ENCODE measurements at places on chromosomes 16 and 17. TPM values are rescaled to one million over a fixed set of nuclear protein-coding genes. Genes with fewer than 3 reads are reported as not detected.

GRCh38 chr17:945672-946071 lies 33.9 kb downstream of the NXN start:
- DNase-seq, result no peak
- no peak overlapping the region for H3K27ac ChIP-seq
- no peak overlapping the region for H3K4me3 ChIP-seq
- H3K4me1 ChIP-seq, result no peaks in the 10 kb centered on the region

DNA sequence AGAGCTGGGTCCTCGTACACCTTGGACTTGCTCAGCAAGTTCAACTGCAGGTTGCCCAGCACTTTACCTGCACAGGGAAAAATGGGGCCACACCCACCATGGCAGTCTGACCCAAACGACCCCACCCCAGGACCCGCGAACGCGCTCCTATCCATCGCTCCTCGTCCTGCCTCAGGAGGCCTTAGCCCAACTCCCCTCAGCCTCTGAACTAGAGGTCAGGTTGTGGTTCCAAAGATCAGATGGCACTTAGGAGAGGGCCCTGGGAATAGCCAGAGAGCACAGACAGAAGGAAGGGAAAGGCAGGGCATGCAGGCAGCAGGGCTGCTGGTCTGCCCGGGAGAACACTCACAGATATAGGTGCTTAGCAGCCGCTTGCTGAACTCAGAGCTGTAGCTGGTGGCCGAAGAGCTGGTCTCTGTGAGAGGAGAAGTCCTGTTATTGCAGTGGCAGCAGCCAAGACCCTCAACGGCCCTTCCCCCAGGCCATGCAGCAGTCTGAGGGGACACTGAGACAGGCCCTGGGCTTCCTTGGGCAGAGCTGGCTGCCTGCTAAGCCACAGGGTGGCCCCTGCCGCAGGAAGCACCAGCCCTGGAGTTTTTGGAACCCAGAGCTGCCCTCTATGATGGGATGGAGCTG lies 6.9 kb downstream of the ZACN start:
- no peaks in the 10 kb centered on the region for H3K27me3 ChIP-seq
- H3K27ac ChIP-seq, result no peak overlapping the region
- DNase-seq, result no peak
- no peak overlapping the region for H3K4me3 ChIP-seq
- no peaks in the 10 kb centered on the region for H3K4me1 ChIP-seq
- peaks cover 75% of the 10 kb centered on the region for H3K36me3 ChIP-seq

The MAP3K14 gene
- 4.1 TPM for total RNA-seq

DNA sequence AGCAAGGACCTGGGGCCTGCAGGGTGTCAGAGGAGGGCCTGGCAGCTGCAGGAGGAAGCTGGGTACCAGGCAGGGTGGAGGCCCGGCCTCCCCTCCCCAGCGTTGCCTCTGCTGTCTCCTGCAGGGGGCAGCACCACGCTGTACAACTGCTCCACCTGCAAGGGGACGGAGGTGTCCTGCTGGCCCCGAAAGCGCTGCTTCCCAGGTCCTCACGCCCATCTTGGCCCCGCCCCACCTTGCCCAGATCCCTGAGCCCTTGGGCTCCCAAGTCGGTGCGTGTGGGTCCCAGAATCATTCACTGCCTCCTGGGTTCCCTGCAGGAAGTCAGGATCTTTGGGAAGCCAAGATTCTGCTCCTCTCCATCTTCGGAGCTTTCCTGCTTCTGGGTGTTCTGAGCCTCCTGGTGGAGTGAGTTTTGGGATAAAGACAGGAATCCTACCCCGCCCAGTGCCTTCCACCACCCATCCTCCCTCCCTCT lies 1.2 kb downstream of the TMEM95 start:
- H3K4me1 ChIP-seq, result peaks cover 8% of the 10 kb centered on the region
- H3K27me3 ChIP-seq, result no peaks in the 10 kb centered on the region
- no peak overlapping the region for H3K27ac ChIP-seq
- peak; percentile 83 for DNase-seq

The RRAD gene
- 15.6 TPM for total RNA-seq

The NFATC3 gene
- 67.7 TPM for total RNA-seq

DNA sequence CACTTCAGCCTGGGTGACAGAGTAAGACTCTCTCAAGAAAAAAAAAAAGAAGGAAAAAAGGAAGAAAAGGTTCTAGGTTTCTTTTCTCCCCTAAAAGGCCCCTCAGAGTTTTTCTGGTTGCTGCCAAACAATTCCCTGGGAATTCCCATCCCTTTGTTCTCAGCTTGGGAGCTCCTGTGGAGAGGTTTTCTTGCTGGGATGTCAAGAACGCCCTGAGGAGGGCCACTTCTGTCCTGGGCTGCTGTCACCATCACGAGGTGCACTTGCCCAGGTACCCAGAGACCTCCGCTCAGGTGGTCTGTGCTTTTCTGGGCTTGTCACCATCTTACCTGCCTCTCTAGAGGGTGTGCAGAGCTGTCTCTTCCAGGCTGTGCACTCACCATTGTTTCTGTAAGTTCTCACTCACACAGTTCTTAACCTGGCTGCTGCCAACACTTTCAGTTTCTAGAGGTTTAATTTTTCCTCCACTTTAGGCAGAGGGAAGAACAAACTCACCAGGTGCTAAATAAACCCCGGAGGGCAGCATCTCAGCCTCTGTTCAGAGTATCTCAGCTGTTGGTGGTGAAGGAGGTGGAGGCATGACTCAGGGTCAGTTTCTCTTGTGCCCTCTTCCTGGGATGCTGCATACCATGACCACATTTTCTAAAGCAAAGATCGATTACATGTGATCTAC lies 2.4 kb upstream of the COX6A2 start:
- no peak overlapping the region for H3K27ac ChIP-seq
- H3K4me3 ChIP-seq, result no peak overlapping the region
- no peaks in the 10 kb centered on the region for H3K27me3 ChIP-seq
- H3K4me1 ChIP-seq, result no peaks in the 10 kb centered on the region

The CCL17 gene
- total RNA-seq, result not detected

DNA sequence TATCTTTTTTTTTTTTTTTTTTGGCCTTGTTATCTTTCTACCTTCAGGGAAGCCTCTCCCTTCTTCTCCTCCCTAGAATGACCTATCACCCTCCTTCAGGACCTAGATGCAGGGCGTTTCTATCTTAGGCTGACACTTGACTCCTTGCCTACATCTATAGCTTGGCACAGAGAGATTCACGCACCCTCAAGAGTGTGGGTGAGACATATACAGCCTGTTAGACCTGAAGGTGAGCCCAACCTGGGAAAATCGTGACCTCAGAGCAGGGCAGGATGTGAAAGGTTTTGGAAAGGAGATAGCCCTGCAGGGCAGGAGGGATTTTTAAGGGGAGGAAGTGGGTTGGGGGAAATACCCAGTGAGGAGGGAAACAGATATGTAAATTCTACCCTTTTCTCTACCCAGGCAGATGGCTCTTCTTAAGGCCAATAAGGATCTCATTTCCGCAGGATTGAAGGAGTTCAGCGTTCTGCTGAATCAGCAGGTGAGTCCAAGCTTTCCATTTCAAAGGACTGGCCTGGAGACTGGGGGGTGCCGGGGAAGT lies at the start of gene AHSP:
AHSP (plus strand) TSS at position 167 of the 541 bp plus-strand sequence; CDS start at position 407, 240 bp downstream.
- H3K4me1 ChIP-seq, result peaks cover 7% of the 10 kb centered on the region
- H3K36me3 ChIP-seq, result no peaks in the 10 kb centered on the region
- H3K27me3 ChIP-seq, result no peaks in the 10 kb centered on the region
- no peak for DNase-seq
- no peak within 1 kb of the TSS for H3K4me3 ChIP-seq

DNA sequence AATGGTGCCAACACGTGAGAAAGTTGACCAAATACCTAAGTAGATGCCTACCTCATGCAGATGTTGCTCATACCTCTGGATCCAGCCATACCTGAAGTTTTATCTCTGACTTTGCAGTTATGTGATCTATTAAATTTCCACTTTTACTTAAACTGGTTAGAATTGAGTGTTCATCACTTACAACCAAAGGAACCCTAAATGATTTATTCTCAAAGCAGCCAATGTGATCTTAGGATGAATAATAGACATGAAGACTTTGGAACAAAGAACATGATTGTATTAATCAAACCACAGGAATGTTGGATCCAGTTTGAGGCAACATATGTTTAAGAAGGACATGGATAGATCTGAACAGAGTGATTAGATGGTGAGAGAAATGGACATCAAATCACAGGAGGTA lies 68.7 kb downstream of the IRX6 start:
- no peak for DNase-seq
- peaks cover 4% of the 10 kb centered on the region for H3K4me1 ChIP-seq

DNA sequence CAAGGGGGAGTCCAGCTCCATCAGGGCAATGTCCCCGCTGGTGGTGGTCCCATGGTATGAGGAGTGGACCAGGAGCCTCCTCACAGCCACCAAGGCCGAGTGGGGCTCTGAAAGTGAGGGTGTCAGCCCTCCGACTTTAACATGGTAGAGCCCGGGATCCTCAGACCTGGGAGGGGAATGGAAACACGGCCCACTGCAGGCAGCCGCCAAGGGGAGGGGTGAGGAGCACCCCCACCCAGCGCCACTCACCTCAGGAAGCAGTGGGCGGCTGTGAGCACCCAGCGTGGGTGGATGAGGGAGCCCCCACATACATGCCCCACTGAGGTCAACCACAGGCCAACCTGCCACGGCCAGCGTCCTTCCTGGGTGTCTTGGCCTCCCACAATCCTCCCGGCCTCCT lies 10.8 kb downstream of the ZG16B start:
- H3K36me3 ChIP-seq, result no peaks in the 10 kb centered on the region
- no peak overlapping the region for H3K27ac ChIP-seq
- no peak for DNase-seq
- H3K27me3 ChIP-seq, result no peaks in the 10 kb centered on the region
- H3K4me3 ChIP-seq, result no peak overlapping the region

The SLC16A5 gene
- total RNA-seq, result 24.1 TPM

All from thyroid gland (tissue), 4 donors.